Fibroblast of the conjunctiva (primary cell): ENCODE measurements at places on chromosomes 5 and 9.

DNA sequence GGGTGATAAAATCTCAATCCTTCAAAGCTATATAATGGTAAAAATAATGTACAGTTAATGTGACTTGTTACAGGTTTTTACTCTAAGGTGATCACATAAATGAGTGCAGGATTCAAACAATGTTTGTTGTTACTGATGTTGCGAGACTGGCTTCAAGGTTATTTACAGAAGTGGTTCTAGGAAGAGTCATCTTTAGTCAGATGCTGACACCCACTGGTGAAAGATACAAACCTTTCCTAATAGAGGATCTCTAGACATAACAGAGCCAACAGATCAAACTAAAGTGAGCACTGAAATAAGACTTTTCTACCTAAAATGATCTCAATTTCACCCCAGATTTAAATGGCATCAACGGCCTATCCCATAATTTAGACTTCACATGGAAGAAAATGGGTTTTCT is 20.2 kb downstream of the ARSB start:
- DNase-seq, result peak; percentile 63

DNA sequence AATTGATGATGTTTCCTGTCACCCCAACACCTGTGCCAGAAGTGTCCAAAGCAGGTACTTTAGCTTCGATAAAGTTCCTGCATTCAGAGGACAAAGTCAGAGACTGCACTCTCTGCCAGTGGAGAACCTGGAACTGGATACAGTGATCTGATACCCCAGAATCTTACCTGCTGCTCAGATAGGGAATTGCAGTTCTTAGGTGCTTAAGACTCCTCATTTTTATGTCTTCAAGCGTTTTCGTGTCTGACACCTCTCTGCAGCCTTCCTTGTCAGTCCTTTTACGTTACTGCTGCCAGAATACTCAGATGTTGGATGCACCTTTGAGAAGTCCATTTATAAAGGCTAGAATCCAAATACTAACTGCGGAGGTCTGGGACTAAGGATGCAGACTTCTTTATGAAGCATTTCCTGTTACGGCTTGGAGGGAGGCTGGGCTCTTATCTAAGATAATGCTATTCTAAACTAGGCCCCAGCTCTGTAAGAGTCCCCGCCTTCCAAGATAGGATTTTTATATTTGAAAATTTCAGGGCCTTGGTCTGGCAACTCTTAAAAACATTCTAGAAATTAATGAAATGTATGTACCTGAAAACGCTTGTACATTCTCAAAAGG is 1.9 kb downstream of the ISOC1 start:
- no peak for DNase-seq

DNA sequence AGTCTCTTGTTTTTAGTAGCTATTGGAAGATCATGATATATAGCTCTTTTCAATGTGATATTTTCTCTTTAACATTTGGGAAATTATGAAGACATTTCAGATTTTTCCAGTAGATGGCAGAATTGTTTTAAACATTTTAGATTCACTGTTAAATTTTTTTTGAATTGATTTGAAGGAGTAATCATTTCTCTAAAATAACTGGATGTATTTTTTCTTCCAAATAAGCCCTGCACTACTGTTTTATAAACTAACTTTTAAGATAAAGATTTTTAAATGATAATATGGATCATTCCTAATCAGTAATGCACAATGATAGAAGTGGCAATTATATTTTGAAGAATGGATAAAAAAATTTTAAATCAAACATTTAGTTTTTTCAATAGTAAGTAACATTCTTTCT is 14.2 kb downstream of the NDUFAF2 start:
- peak; percentile 4 for DNase-seq

GRCh38 chr9:86248746-86249145 is 10.7 kb downstream of the C9orf153 start:
- DNase-seq, result no peak

- no peak for DNase-seq
These were observed 59.1 kb upstream of the FBN2 start for GRCh38 chr5:128597156-128597555.

- DNase-seq, result peak; percentile 30
These were observed 98.0 kb upstream of the NR3C1 start for GRCh38 chr5:143501310-143502044.
